Hematopoietic multipotent progenitor cell (in vitro differentiated cells): ENCODE measurements at places on chromosomes 3 and 15.

GRCh38 chr3:141413801-141414689 is 45.7 kb downstream of the ZBTB38 start:
- DNase-seq = no peak

- no peak for DNase-seq
Observed at GRCh38 chr3:64278625-64279024, 53.4 kb upstream of the PRICKLE2 start.

DNA sequence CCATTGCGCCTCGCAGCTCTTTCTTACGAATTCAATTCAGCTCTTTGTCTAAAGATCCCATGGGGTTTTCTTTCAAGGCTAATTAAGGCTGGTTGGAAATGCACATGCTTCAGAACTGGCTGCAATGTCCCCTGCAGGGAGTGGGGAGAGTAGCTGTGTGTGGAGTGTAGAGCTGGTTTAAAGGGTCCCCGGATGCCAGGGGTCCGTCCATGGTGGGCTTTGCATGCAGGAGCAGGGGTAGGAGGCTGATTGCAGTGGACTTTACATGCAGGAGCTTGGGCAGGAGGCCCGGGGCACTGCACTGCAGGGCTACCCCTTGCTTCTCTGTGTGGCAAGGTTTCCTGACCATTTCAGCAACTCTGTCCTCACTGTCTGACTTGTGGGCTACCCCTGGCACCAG is 261.6 kb upstream of the LYSMD4 start:
- no peak for DNase-seq

- no peak for DNase-seq
Observed at GRCh38 chr3:165406425-165406824, 210.2 kb upstream of the SLITRK3 start.

- no peak for DNase-seq
Observed at GRCh38 chr3:6097556-6097955, 763.4 kb upstream of the GRM7 start.
